ENCODE measurements at places on chromosomes 7 and 10.
A peak's percentile ranks its signal among the peaks of the same experiment; 100 is the strongest.

DNA sequence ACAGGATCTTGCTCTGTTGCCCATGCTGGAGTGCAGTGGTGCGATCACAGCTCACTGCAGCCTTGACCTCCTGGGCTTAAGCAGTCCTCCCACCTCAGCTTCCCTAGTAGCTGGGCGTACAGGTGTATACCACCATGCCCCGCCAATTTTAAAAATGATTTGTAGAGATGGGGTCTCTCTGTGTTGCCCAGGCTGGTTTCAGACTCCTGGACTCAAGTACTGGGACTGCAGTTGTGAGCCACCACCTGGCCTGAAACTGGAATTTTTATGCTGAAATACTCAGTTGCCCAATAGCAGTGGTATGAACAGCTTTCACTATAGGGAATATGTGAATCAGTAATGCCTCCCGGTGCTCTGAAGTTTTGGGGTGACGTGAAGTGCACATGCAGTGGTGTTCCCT is 7.6 kb downstream of the ZRANB1 start:
- no peak for DNase-seq

DNA sequence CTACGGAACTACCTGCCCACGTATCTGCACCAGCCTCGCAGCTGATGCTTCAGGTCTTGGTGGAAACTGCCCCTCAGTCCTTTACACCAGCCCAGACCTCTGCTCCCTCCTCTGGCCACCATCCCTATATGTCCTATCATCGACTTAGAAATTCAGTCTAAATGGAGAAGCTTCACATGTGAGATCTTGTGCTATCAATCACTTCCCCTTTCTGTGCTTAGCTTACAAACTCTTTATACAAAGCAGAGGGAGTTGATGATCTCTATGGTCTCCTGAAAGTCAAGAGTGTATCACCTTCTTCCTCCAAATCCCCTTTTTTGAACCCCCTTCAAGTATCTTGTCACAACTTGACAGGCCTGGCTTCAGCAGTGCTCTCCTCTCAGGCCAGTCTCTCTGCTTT is 30.7 kb downstream of the ZNF777 start:
- no peak for DNase-seq

DNA sequence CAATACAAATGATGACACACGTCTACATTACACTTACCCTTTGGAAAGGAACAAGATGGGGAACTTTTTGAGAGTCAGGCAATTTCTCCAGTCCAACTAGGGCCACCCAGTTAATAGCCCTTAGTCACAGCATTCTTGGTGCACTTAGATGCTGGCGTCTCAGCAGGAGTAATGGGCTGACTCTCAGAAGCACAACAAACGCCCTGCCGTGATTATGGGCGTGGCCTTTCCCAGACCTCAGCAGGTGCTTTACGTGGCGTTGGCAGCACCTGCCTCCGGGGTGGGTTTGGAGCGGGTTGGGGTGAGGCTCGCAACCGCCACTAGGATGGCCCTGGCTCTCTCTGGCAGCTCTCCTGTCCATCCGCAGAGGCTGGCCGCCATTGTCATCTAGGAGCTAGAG is 147.6 kb upstream of the SHH start:
- DNase-seq: no peak

- no peak for DNase-seq
Observed at GRCh38 chr7:40219917-40220316, 85.1 kb downstream of the SUGCT start.

DNA sequence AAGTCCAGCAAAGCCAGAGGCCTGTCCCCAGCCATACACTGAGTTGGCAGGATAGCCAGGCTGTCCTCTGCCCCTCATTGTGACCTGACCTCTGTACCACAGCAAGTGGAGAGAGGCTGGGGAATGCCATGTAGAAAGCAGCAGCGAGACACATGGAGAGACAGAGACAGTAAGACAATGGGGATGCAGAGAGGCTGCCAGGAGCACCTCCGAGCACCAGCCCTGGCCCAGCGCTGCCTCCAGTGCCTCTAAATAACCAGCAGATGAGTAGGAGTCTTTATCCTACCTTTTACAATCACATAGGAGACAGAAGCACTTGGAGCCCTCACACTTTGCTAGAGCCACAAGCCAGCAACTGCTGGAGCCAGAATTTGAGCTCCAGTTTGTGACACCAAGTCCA is 8.1 kb downstream of the GDF2 start:
- no peak for DNase-seq

GRCh38 chr7:137328373-137329120 is 15.0 kb downstream of the PTN start:
- no peak for DNase-seq

- DNase-seq: no peak
Observed at GRCh38 chr10:99815621-99816020, 33.2 kb downstream of the ABCC2 start.

GRCh38 chr7:52518869-52519268 is 516.6 kb upstream of the POM121L12 start:
- DNase-seq: no peak

GRCh38 chr7:37009125-37009675 is 284.9 kb upstream of the AOAH start:
- no peak for DNase-seq

DNA sequence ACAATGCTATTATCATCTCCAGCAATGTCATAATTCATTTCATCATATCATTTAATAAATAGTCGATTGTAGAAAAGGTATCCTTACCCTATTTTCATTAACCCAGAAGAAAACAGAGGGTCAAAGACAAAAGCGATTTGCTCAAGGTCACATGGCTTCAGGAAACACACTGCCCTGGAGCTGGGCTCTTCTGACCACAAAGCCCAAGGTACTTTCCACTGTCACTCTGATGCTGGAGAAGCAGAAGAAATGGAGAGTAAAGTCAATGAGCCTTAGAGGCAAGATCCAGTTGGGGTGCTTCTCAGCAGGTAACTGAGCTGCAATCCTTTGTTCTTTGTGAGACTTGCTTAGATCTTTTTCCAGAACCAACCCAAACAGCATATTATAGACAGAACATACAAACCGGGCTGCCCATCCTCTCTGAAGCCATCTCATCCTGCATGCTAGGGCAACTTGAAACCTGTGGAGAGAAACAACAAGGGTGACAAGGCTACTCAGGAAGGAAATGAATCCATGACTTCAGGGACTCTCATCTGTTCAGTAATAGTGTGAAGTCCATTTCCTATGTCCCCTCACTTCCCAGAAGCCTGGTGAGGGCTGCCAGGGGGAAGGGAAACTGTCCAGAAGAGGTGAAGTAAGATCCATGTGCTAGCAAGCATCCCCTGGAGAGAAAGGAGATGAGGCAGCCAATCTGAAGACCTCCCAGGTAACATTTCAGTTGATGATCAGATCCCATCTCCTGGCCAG is 148.6 kb upstream of the SVIL start:
- DNase-seq: no peak

DNA sequence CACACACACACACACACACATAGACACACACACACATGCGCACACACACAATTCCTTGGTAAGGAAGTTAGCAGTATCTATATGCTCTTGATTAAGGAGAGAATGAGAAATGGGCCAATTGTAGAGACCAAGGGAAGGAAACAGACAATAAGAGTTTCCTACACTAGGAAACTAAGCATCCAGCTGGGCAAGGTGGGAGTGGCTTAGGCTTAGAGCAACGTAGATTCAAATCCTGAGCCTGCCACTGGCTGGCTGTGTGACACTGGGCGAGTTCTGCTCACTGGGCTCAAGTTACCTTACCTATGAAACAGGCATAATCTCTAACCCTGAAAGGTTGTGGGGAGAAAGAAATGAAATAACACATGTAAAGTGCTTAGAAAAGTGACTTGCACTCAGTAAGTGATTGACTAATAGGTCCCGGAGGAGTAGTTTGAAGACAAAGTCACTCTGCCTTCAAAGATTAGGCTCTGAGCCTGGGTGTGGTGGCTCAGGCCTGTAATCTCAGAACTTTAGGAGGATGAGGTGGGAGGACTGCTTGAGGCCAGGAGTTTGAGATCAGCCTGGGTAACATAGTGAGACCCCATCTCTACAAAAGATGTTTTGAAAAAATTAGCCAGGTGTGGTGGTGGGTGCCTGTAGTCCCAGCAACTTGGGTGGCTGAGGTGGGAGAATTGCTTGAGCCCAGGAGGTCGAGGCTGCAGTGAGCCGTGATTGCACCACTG is 701.4 kb downstream of the PARD3 start:
- no peak for DNase-seq

- DNase-seq: no peak
Observed at GRCh38 chr10:35160743-35161142, 34.1 kb downstream of the CREM start.

- no peak for DNase-seq
Observed at GRCh38 chr7:155996718-155997280, 184.5 kb upstream of the SHH start.

- no peak for DNase-seq
Observed at GRCh38 chr7:99128076-99128950, 15.6 kb downstream of the SMURF1 start.

DNA sequence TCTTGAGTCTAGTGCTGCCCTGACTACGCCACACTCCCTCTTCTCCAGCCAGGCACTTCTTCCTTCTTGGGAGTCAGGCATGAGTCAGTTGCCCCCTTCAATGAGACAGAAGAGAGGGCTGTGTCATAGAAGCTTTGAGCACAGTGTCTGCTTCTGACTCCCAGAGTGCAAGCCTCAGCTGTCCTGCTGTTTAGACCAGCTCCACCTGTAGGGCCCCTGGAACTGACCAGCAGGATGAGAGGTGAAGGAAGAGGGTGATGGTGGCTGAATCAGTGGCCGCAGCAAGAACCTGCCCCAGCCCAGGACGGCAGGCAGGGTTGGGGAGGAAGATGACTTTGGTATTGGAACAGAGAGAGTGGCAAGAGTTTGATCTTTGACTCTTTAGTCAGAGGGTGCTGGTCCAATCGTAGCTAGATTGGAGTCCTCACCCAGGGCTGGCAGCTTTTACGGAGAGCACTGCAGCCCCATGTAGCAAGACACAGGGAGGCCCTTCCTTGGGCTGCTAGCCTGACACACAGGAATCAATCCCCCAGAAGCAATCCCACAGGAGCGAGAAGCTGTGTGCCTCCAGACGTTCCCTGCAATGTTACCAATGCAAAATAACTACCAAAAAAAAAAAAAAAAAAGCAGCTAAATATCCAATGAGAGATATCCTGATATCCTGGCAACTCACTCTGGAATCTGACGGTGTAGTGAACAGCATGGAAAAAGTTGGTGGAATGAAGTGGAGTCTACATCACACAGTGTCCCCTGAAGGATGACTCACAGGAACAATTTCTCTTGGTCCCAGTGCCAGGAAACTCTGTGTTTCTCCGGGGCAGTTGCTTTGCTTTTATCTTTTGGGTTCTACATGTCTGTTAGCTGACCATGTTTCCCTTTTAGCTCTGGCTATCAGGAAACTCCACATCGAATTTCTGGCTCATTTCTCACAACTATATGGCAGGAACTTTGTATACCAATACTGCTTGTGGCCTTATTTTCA is 6.9 kb downstream of the C10orf62 start:
- no peak for DNase-seq

GRCh38 chr7:71595176-71595575 is 463.2 kb downstream of the GALNT17 start:
- no peak for DNase-seq

GRCh38 chr7:151081170-151082101 is 827 bp upstream of the FASTK start:
- DNase-seq: no peak

DNA sequence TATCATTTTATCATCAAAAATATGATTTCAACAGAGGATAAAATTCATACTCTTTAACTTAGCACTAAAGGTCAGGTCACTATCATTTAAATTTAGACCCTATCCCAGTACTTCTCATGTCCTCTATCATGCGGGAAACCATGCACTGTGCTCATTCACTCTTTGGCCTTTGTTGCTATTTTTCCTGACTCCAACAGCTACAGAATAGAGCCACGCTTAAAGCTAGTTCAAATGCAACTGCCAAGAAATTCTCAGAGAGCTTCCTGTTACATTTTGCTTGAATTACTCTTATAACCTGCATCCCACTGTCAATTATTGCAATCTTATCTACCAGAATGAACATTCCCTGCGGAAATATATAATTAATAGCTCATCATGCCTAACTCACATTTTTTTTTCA is 58.3 kb downstream of the SEMA3A start:
- no peak for DNase-seq

DNA sequence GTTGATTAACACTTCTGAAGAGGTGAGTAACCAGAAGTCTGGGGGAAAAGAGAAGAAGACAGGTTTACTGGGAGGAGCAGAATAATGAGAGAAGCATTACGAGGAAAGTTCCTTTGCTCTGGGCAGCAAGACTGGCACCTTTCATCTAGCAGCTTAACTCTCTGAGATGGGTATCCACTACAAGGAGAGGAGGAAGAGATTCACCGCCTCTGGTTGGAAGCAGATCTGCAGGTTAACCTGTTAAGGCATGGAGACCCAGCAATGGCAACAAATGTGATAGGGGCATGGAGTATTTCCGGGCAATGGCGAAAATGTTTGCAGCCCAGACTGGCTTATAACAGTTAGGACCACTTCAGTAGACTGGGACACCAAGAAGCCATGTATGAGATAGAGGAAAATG is 162.2 kb downstream of the TFEC start:
- no peak for DNase-seq

DNA sequence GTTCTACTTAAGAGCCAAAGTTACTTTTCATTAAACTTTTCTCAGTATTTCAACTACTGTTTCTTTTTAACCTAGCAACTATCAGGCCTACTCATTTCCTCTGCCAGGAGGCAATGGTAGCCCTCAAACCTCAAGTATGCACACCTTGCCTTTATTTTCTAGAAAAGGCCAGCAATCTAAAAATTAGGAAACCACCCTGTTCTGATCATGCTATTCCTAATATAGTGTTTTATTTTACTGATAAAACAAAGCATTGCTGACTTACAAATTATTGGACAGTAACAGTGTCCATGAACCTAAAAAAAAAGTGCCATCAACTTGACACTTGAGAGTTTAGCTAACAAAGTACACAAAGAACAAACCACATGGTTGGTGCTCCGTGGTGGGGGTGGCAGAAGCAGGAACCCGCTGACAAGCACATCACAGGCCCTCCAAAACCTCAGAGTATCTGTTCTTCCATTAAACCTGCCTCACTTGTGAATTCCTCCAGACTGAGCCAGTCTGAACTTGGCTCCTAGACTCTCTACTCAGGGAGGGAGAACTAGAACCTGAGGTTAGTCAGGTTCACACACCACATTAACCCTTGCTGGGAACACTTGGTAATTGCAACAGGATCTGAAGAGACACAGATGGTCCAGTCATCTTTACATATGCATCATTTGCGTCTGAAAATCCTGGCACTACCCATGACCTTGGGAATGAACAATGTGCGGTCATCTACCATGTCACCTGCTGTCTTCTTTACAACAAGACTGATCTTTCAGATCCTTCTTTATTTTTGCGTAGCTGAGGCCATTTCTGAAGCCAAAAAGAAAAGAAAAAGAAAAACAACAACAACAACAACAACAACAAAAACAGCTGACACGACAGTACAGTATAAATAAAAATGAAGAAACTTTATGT is 31.9 kb downstream of the PIP4K2A start:
- peak; percentile 39 for DNase-seq

GRCh38 chr10:118729641-118730258 is 25.0 kb downstream of the CACUL1 start:
- no peak for DNase-seq

GRCh38 chr7:69134316-69134715 is 464.0 kb upstream of the AUTS2 start:
- no peak for DNase-seq
